ENCODE measurements at places on chromosomes 11 and 22. TPM values are rescaled to one million over a fixed set of nuclear protein-coding genes. Genes with fewer than 3 reads are reported as not detected.

SCGB2A2 gene
- total RNA-seq: not detected

FXYD2 gene
- 0.81 TPM for total RNA-seq

LARGE2 gene
- under 0.01 TPM for total RNA-seq

SAA2 gene
- not detected for total RNA-seq

OR51E1 gene
- total RNA-seq: not detected

ART1 gene
- not detected for total RNA-seq

KAT5 gene
- 37.5 TPM for total RNA-seq

MTFP1 gene
- total RNA-seq: 32.6 TPM

SYNGR1 gene
- 0.72 TPM for total RNA-seq
